Activated B cell treated with CpG ODN at 0.5 μM for 24 hours (primary cell): ENCODE measurements at places on chromosomes 4 and X.

DNA sequence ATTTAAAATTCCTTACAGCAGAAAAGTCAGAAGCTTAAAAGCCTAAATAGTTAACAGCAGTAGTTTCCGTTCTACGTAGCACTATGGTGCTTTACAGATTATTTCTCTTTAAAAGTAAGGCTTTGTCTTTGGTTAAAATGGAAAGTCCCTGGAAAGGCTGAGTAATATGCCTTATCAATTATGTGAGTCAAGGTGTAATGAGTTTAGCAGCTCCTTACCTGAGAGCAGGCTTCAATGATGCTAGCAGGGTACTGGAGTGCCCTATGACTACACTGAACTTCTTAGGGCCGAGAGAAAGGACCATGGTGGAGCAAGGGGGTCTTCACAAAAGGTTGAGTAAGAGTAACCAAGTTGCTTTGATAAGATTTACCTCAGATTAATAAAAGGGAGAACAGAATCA, 12.6 kb upstream of the NKX6-1 start:
- DNase-seq = no peak

DNA sequence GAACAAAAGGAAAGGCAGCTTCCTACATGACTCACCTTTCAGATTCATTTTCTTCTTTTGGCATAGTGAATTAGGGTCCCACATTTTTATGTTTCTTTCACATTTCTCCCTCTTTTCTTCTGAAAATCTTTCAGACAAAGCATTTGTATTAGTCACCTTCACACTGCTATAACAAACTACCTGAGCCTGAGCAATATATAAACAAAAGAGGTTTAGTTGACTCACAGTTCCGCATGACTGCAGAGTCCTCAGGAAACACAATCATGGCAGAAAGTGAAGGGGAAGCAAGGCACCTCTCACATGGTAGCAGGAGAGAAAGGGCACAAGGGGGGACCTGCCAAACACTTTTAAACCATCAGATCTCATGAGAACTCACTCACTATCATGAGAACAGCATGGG, 36.9 kb downstream of the MAGEA9 start:
- no peak for DNase-seq

DNA sequence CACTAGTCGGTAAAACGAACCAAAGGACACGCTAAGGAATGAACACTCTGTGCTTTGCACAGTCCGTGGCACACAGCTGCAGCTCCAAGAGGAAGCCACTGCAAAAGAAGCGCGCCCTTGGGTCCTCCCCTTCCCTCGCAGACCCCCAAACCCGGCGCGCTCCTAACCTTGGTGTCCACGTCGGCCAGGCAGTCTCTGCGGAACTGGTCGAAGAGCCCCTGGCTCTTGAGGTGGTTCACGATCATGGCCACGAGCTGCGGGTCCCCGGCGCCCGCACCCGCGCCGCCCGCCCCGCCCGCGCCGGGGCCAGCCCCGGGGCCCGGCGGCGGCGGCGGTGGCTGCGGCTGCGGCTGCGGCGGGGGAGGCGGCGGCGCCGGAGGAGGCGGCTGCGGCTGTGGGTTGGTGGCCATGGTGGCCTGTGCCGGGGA, 333 bp downstream of the BOD1L1 start:
- DNase-seq = no peak

- DNase-seq = no peak
Measured at GRCh38 chr4:7753931-7754465, 185.7 kb downstream of the AFAP1 start.

DNA sequence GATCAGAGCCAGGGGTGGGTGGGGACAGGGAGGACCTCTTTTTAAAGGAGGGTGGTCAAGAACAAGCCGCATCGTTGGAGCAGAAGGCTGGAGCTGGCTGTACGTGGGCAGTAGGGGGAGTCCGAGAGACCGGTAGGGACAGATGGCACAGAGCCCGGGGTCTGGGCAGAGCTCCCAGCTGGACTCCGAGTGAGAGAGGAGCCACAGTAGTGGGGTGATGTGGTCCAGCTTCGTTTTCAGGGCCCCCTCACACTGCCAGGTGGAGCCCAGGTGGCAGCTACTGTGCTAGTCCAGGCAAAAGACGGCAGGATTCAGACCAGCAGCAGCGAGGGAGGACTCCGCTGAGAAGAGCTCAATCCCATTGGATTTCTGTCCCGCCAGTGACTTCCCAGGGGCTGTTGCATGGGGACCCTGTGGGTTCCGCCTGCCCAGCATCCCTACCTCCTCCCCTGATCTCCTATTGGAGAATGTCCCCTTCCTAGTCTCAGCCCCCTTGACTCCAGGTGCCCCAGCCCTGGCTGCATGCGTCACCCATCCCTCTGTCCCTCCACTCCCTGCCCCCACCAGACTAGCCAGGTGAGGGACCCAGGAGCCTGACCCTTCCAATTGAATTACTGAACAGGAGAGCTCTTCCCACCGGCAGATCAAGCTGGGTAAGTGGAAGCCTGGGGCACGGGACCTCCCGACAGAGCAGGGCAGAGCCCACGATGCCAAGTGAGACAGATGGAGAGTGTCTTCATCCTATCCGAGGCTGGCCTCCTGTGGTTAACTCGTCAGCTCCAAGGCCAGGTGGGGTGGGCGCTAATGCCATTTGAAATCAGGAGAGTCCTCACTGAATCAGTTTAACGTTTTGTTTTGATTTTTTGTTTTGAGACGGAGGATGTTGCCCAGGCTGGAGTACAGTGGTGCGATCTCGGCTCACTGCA, 2.9 kb downstream of the ARHGAP4 start:
- no peak for DNase-seq

DNA sequence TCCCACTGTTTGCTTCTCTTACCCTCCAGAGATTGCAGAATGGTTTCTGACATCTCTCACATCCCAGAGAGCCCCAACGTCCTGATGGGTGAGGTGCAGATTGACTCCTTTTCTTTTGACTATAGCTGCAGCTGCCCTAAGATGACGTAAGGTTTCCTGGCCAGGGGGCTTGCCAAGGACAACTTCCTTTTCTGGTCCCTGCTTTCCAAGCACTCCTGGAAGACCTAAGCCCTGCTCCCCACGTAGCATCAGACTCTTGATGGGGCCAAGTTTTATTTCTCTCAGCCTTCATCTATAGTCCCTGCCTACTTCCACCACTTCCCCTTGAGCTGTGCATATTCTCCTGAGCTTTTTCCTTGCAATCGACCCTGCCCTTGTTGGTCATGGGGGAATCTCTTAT, 497.7 kb downstream of the IDS start:
- DNase-seq = no peak

GRCh38 chrX:42772874-42773273, 5.1 kb downstream of the PPP1R2C start:
- DNase-seq = no peak

GRCh38 chrX:135951291-135951690, 22.5 kb downstream of the MMGT1 start:
- DNase-seq = no peak

DNA sequence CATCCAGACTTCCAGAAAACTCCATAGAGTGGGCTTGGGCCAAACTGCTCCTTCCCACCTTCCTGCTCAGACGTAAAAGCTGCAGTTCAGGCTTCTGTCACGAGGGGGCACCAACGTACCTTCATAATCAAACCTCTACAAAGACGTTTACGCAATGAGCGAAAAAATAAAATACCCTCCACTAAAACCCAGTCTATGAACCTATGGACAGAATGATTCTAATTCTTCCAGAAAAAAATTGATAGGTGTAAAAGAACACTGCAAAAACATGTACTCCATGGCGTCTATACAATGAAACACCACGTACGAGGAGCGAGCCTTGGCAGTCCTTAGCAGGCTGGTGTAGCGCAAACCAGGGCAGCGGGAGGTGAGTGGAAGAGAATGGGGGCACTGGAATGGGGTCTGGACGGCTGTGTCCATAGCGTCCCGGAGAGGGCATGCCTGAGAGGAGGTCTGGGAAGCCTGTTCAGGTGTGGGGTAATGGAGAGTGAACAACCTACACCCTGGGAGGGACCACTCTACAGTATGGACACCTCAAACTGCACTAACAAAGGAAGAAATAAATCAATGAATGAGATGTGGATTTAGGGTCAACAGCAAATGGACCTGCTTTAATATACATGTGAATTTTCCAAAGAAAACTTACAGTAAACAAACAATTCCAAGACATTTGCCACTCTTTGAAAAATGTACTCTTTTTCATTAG, 14.4 kb upstream of the RAB40A start:
- DNase-seq = peak; percentile 45

- DNase-seq = no peak
Measured at GRCh38 chr4:112978691-112979472, 70.6 kb upstream of the ANK2 start.

- DNase-seq = no peak
Measured at GRCh38 chr4:1078490-1078889, 34.9 kb downstream of the RNF212 start.

GRCh38 chr4:140168474-140168873, 14.5 kb upstream of the MAML3 start:
- no peak for DNase-seq

- DNase-seq = no peak
Measured at GRCh38 chr4:71167083-71167482, 171.7 kb upstream of the SLC4A4 start.

- DNase-seq = no peak
Measured at GRCh38 chrX:154873329-154873728, 12.8 kb upstream of the F8A1 start.

GRCh38 chrX:154486396-154487207, at the start of gene UBL4A:
UBL4A (minus strand) TSS chrX:154486615; CDS start chrX:154486584, 31 bp downstream.
- peak; percentile 61 for DNase-seq

DNA sequence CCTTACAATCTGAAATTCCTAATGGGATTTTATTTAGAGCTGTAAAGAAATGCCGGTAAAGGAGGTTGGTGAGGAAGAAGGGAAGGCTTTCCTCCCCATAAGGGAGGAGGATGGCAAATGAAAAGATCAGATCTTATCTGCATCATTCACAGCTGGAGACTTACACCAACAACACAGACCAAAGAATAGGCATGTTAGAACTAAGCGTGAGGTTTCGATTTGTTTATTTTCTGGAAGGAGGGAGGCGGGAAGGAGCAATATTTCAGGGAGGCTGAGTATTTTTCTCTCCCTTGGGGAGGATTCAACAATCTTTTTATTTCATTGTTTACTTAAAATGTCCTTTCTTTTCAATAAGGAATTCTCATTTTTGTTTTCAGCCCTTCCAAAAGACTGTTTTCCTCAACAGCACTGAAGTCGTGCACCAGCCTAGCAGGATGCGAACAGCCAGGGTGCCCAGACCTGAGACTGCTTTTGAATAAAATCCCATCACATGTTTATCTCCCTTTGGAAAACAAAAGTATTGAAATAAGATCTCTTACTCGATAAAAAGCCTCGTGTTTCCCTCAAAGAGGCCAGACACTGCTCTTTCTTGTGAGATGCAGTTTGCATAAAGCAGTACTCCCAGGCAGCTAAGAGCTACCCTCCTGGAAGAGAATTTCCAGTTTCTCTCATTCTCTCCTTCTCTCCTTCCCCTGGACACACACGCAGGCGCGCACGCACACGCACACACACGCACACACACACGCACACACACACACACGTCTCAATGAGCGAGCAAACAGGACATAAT, 236.1 kb downstream of the MGST2 start:
- DNase-seq = no peak

DNA sequence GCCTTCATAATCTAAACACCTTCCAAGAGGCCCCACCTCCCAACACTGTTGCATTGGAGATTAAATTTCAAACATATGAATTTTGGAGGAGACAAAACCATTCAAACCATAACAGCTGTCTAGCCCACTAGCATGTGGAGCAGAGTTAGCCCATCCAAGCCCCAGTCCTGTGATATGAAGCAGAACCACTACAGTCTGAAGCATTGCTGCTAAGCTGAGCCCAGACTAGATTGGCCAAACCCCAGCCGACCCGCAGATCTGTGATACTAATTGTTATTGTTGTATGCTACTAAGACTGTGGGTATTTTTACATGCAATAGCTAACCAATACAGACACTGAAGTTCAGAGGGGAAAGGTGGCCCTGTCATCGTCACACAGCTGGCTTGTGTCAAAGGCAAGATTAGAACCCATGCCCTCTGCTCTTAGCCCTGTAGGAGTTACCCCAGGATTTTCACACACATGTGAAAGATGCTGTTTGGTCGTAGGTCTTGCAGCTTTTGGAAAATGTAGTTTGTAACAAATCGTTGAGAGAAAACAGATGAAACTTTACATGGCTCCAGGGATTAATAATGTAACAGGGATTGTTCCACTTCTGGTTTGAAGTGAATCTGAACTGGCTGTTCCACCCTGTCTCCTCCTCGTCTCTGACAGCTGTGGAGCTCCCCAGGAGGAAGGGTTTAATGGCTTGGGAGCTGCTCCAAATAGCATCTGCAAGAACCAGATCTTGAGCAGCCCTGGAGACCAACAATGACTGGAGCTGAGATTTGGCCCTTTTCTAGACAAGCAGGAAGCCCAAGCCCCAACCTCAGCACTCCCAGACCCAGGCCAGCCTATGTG, 517.5 kb downstream of the MID1IP1 start:
- DNase-seq = no peak

DNA sequence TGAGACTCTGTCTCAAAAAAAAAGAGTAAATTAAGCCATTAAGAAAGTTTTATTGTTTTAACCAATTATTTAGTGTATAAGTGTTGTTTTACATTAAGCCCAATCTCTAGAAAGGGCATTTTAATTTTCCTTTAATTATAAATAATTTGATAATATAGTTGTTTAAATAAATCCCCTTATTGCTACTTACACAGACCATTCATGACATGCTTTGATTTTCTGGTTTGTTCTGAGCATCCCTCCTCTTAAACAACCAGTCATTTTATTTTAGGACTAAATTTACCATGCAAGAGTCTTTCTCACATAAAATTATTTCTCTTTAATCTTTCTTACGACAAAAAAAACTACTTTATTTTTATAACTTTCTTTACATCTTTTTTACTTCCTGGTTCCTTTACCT, 23.5 kb upstream of the PAGE5 start:
- DNase-seq = no peak

DNA sequence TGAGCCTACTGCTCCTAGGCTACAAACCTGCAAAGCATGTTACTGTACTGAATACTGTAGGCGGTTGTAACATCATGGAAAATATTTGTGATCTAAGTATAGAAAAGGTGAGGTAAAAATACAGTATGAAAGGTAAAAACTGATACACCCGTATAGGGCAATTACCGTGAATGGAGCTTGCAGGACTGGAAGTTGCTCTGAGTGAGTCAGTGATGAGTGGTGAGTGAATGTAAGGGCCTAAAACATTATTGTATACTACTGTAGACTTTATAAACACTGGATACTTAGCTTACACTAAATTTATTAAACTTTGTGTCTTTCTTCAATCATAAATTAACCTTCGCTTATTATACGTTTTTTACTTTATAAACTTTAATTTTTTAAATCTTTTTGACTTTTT, 3.7 kb downstream of the KIF4A start:
- DNase-seq = no peak

DNA sequence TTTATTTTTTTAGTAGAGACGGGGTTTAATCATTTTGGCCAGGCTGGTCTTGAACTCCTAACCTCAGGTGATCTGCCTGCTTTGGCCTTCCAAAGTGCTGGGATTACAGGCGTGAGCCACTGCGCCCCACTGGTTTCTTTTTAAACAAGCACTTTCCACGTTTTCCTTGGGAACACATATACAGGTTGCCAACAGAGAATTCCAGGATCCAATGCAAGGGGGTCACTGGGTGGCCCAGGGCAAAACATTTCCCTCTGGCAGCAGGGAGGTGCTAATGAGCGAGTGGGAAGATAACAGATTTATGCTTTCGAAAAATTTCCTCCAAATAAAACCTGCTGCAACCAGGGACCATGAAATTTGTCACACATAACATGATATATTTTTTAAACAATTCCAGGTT, 41.1 kb downstream of the ADRA2C start:
- DNase-seq = no peak

GRCh38 chrX:13357925-13358324, 38.1 kb upstream of the ATXN3L start:
- DNase-seq = no peak

- DNase-seq = no peak
Measured at GRCh38 chrX:40420899-40421729, 159.7 kb upstream of the ATP6AP2 start.

- no peak for DNase-seq
Measured at GRCh38 chr4:14853176-14853943, 148.9 kb upstream of the CPEB2 start.
